ENCODE measurements at places on chromosomes 16 and 17.

DNA sequence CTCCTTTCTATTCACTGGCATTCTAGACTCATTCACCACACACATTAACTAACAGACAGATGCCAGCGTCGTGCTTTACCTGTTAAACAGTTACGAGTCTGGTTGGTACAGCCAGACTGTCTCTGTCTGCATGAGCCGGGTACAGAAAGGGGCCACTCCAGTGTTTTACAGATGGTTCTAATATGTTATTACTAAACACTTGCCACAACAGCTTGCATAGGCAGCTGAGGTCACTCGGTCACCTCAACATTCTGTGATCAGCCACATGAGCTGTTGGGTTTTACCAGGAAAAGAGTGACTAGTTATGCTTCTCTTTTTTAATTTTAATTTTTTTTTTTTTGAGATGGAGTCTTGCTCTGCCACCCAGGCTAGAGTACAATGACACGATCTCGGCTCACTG, 25.2 kb downstream of the CD300A start:
- DNase-seq: no peak

DNA sequence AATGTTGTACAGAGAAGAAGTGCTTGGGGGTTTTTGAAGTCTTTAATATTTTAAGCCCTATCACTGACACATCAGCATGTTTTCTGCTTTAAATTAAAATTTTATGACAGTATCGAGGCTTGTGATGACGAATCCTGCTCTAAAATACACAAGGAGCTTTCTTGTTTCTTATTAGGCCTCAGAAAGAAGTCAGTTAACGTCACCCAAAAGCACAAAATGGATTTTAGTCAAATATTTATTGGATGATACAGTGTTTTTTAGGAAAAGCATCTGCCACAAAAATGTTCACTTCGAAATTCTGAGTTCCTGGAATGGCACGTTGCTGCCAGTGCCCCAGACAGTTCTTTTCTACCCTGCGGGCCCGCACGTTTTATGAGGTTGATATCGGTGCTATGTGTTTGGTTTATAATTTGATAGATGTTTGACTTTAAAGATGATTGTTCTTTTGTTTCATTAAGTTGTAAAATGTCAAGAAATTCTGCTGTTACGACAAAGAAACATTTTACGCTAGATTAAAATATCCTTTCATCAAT, 57.8 kb downstream of the HLF start:
- DNase-seq: no peak

GRCh38 chr17:29214215-29215146, 32.2 kb upstream of the CRYBA1 start:
- DNase-seq: no peak

- no peak for DNase-seq
Measured at GRCh38 chr17:78618264-78619066, 41.3 kb upstream of the DNAH17 start.

DNA sequence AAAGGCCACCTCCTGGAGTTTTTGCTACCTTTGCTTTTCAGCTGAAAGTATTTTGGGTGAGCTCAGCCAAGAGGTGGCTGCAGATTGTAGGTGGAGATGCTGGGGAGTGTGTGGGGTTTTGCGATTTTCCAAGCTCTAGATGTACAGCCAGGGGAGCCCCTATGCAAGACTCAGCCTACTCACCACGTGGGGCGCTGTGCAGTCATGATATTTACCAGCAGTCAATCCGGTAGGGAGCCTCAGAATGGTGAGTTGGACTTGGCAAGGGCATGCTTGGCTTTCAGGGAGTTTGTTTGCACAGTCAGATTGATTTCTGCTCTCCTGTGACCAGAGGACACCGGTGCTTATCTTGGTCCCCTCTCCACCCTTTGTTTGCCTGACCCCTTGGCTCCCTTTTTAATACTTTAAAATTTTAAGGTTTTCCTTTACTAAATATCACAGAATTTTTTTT, 175.3 kb downstream of the UTP18 start:
- DNase-seq: peak; percentile 5

DNA sequence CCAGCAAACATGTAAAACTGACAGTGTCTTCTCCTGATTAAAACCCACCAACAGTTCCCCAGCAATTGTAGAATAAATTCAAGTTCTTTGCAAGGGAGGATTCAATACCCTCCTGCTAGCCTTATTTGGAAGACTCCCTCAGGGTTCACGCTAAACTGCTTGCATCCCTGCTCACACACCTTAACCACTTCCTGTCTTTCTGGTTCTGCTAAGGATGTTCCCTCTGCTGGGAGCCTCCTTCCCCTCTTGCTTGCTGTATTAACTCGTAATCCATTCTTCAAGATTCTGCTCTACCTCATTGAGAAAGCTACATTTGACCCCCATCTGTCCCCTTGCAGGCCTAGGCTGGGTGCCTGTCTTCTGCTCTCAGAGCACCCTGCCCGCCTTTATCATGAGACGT, 2.3 kb upstream of the SHISA6 start:
- DNase-seq: no peak
